ENCODE measurements at places on chromosomes 12 and 14.

- DNase-seq = no peak
These were observed 23.2 kb downstream of the RAP1B start for GRCh38 chr12:68633614-68634558.

DNA sequence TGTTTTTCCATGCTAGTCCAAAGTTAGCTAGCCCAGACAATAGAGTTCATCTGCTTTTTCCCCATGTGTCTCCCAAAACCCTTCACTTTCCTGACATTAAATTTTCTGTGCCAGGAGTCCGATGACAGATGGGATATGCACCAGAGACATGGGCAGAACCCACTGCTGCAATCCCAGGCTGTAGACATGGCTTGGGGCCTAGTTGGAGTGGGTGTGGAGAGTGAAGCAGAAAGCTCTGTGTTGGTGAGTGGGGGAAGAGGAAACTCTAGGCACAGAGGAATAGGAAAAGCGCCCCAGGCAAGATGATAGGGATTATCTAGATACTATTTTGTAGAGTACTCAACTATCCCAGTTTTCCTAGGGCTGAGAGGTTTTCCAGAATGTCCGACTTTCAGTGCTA lies 4.8 kb upstream of the KRT74 start:
- no peak for DNase-seq

GRCh38 chr14:94764573-94764972 lies 5.3 kb downstream of the GSC start:
- DNase-seq = no peak

GRCh38 chr12:39672976-39673375 lies 53.4 kb upstream of the ABCD2 start:
- no peak for DNase-seq

DNA sequence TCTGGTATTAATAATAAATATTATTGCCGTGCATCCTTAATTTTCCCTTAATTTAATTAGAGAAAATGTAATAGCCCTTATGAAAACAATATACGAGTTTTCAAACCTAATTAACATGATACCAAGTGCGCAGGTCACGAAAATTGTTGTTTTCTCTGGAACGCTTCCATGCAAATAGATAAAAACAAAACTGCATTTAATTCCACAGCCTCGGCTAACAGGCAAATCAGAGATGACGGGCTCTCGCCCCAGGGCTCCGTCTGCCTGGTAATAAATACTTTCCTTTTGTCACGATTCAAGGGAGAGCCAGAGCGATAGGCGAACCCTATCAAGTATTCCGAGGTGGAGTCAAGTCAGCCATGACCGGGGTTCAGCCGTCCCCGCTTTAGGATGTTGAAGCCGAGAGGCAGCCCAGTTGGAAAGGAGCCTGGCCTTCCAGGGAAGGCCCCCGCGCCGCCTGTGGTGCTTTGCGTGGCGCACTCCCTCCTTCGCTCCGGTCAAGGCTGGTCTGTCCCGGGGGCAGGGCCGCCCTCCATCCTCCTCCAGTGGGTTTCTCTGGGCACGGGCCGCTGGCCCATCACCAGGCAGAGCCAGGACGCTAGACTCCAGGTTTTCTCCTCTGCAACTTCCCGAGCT lies 137.8 kb upstream of the GSC start:
- no peak for DNase-seq

DNA sequence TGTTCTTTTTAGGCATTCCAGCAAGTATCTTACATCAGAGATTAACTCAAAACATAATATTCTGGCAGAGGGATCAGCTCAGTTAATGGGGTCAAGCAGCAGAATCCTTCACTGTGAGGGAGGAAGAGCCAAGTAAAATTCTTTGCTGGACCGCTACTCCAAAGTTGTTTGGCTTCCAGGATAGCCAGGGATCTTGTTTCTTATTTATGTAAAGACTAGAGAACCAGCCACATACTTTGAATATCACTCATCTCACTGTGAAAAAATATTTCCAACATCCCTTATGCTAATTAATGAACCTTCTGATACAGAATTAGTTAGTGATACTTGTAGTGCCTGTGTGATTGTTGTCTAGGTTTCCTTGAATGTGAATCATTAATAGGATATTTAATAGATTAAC lies 94.2 kb downstream of the PLEKHA5 start:
- DNase-seq = no peak

DNA sequence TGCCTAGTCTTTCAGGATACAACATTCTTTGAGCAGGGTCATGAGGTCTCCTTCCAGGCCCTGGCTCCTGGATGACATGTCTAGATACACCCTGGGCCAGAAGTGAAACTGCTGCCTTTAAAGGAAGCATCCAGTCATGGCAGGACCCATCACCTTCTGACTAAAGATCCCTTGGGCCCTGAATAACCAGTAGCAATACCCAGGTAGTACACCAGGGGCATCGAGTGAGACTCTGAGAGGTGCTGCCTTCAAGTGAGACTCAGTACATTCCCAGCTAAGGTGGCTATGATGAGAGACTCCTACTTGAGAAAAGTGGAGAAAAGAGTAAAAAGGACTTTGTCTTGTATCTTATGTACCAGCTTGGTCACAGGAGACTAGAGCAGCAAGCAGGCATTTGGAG lies 23.5 kb downstream of the OR6C68 start:
- no peak for DNase-seq

GRCh38 chr12:10082117-10082874 lies 16.5 kb downstream of the CLEC1A start:
- no peak for DNase-seq

DNA sequence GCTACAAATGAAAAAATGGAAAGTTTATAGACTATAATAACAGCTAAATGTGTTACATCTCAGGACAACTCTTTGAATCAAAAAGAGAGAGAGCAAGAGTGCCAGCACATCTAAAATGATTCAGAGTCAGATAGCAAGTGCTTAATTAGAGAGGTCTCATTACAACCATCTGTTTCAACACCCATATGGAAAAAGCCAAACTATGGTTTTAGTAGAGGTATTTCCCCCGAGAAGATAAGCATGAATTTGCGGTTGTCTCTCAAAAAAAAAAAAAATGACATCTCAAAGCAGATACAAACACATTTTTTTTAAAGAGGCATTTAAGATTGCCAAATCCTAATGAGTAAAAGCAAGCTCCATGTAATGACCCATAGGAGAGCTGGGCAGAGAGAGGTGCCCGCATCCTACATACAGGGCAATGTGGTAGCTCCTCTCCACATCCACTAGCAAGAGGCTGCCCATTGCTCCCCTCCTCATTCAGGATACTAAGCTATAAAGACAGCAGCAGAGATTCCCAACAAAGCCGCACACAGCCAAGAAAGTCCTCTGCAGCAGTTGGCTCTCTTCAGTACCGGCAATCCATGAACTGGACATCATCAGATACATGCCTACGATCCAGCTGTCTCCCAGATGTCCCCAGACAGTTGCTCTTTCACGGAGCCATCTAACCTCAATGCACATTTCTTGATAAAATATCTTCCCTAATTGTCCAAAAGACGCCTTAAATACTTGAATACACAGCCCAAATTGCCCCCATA lies 100.4 kb downstream of the EFCAB11 start:
- no peak for DNase-seq

DNA sequence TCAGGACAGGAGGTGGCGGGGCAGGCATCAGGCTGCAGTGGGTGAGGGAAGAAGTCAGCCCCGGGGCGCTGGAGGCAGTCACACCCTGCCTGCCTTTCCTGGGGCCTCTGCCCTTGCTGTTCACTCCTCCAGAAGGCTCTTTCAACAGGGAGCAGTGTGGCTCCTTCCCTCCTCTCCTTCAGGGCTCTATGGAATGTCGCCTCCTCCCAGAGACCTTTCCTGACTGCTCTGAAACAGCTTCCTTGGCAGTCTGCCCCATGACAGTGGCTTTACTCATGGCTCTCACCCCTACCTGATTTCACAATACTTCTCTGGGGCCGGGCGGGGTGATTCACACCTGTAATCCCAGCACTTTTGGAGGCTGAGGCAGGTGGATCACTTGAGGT lies 7.1 kb downstream of the RHOF start:
- no peak for DNase-seq

GRCh38 chr12:93762059-93762719 lies 85.0 kb downstream of the CRADD start:
- no peak for DNase-seq

- no peak for DNase-seq
These were observed 211.6 kb downstream of the KIF26A start for GRCh38 chr14:104349950-104350349.

GRCh38 chr12:8692573-8692972 lies 5.2 kb upstream of the RIMKLB start:
- DNase-seq = no peak

DNA sequence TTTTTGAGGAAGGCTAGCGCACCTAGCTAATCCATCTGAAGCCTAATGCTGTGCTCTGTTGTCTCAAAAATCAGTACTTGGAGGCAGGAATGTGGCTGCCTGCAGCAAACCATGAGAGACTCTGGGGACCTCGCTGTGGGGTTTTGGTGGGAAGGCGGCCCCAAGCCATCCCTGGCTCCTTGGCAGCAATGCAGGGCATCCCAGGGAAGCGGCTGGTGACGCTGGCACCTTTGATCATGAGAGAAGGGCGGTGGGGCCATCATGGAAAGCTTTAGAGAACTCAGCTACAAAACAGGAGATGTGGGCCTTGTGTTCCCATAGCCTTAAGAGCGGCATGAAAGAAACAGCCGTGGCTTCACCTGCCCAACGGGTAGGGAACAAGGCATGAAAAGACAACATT lies 101.1 kb upstream of the SFSWAP start:
- no peak for DNase-seq

GRCh38 chr14:52405314-52405713 lies 91.2 kb downstream of the PTGER2 start:
- no peak for DNase-seq

DNA sequence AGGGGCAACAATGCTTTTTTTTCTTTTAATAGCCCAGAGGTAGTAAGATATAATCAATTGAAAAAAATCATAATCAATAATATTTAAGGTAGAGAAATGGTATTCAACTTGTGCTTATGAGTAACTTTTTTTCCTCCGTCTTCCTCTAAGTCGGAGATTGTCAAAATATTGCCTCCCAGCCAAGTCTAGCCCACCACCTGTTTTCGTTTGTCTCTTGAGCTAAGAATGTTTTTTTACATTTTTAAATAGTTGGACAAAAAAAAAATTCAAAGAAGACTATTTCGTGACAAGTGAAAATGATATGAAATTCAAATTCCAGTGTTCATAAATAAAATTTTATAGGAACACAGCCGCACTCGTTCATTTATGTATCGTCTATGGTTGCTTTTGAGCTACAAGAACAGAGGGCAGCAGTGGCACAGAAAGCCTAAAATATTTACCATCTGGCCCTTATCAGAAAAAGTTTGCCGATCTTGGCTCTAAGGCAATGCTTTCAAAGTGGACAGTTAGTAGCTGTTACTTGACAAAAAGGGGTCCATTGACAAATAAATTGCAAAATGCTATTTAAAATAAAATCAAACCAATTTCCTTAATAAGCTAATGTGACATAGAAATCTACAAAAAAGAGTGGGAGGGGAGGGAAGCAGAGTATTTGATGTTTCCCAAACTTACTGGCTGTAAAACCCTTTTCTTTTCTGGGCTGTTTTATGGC lies 40.8 kb upstream of the MAX start:
- DNase-seq = no peak

GRCh38 chr14:95895720-95896119 lies 19.1 kb downstream of the TUNAR start:
- DNase-seq = peak; percentile 38

DNA sequence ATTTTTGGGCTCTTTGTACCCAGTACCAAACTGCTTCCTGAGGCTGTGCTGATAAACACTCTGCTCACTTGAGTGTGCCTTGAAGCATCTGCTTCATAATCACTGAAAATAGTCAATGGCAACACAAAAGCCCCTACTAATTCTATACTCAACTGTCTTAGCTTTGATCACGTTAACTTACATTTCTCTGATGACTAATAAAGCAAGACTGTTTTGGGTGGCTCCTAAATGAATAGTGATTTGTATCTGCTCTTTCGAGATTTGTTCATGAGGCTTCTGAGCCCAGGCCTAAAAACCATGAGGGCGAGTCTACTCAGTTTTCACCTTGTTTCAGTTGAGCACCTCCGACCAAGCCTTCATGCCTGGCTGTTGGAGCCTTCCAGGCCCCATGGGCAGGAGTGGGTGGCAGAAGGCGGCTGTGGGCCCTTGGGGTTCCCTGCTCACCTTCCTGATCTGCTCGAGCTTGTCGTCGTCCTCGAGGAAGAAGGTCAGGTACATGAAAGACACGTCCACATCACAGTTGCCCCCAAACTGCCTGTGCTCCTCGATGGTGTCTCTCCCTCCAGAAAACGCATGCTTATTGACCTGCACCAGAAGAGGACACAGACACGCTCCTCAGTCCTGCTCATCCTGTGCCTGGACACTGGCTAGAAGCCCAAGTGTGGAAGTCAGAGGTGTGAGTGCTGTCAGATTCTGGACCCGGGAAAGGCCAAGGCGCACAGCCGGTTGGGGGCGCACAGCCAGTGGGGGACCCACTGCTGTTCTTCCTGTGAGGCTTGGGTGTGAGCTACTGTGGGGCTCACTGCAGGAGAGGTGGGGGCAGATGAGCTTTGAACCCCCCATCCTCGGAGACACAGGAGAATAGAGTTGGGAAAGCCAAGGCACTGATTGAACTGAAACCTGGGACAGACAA lies 13.7 kb downstream of the SLC25A47 start:
- peak; percentile 65 for DNase-seq

- DNase-seq = no peak
These were observed 16.7 kb upstream of the TMEM106C start for GRCh38 chr12:47946413-47947323.

DNA sequence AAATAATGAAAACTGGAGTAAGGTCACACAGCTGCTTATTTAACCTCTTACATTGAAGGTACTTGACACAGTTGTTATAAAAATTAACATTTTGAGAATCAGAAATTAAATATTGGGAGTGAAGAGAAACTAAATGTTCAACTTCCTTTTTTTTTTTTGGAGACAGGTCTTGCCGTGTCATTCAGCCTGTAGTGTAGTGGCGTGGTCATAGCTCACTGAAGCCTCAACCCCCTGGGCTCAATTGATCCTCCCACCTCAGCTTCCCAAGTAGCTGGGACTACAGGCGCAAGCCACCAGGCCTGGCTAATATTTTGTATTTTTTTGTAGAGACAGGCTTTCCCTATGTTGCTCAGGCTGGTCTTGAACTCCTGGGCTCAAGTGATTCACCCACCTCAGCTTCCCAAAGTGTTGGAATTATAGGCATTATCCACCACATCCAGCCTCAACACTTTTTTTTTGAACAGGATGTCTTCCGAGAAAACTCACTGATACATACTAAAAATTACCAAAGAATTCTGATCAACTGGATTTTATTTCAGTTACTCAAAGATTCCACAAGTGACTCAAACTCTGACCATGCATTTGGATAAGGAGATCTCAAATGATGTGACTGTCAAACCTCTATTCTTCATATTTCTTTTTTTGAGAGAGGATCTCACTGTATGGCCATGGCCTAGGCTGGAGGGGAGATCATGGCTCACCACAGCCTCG lies 35.4 kb downstream of the SGPP1 start:
- no peak for DNase-seq

All from GM10248 (cell line).